Left cardiac atrium (tissue), 4 donors: ENCODE measurements at places on chromosomes 13 and 19.

DNA sequence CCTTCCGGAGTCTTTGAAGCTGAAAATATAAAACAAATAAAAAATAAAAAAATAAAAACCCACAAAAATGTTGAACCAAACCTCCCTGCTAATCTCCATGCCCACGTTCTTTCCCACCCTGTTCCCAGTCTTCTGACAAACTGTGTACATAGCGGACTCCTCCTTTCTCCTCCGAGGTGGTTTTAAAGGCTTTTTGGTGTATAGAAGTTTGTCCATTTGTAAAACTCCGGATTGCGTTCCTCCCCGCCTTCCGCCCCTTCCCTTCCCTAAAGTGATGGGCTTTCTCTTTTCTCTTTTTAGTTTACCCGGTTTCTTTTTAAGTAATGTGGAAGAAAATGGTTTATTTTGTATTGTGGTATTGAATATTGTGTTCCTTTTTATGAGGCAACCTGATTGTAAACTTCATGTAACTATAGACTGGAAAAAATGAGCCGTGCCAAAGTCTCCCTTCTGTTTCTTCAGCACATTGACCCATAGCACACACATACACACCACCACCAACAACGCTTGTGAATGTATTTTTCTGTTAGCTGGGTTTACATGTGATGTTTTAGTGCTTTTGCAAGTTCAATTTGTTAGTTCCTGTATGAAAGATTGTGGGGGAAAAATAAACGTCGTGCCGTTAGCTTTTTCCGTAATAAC lies 4.4 kb downstream of the ZIC2 start:
- no peak for DNase-seq

DNA sequence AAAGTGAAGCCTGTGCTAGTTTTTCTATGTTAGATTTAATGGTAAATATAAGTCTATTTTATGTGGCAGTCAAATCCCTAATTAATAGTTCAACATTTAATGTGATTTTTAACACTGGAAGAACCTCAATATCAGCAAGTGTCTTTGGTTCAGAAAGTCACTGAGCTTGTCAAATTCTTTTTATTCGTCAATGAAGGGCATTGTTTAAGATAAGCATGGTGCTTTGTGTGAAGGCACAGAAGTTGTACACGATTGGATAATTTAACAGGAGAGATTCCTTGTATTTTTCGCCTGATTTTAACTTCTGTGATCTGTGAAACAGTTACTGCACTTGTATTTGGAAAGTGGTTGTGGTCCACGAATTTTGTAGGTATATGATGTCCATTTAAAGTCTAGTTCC lies 30.2 kb upstream of the RB1 start:
- no peak for DNase-seq

- no peak for DNase-seq
Observed at GRCh38 chr19:8239528-8240273, 30.5 kb downstream of the CERS4 start.

GRCh38 chr19:738509-739128 lies 12.3 kb upstream of the MISP start:
- DNase-seq: no peak

DNA sequence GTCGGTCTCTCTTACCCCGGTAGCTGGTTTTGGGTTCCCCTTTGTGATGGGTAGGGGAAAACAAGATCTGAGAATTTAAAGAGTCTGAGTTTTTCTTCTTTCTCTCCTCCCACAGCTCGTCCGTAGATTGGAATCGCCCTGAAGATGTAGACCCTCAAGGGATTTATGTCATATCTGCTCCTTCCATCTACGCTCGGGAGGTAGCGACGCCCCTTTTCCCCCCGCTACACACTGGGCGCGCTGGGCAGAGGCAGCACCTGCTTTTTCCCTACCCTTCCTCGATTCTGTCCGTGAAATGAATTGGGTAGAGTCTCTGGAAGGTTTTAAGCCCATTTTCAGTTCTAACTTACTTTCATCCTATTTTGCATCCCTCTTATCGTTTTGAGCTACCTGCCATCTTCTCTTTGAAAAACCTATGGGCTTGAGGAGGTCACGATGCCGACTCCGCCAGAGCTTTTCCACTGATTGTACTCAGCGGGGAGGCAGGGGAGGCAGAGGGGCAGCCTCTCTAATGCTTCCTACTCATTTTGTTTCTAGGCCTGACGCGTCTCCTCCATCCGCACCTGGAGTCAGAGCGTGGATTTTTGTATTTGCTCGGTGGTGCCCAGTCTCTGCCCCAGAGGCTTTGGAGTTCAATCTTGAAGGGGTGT lies 7.1 kb upstream of the SELENOV start:
- DNase-seq: no peak

DNA sequence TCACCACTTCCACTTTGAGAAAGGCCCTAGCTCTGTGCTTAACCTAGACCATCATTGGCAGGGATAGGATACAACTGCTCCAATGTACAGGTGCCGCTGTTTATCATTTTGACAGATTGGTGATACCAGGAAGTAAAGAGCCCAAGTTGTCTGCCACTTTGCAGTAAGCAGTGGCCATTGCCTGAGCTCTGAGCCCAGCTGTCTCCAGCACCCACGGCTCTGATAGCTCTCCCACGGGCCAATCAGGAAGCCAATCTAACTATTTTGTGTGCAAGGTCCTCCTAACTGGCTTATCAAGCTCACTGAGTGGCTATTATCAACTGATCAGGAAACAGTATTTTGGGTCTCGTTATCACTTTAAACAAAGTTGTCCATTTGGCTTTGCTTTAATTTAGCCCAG lies 181.1 kb downstream of the DCT start:
- DNase-seq: no peak
